ENCODE measurements at places on chromosomes 16 and 17.
A peak's percentile ranks its signal among the peaks of the same experiment; 100 is the strongest.

- DNase-seq = no peak
Measured at GRCh38 chr16:55730115-55730514, 74.3 kb downstream of the SLC6A2 start.

GRCh38 chr16:24070851-24071250, 185.3 kb upstream of the CACNG3 start:
- DNase-seq = no peak

- peak; percentile 76 for DNase-seq
Measured at GRCh38 chr16:53785044-53785443, 81.1 kb downstream of the FTO start.

- no peak for DNase-seq
Measured at GRCh38 chr16:887846-888245, 82.9 kb downstream of the LMF1 start.

GRCh38 chr16:49521734-49522325, 148.2 kb downstream of the C16orf78 start:
- no peak for DNase-seq

DNA sequence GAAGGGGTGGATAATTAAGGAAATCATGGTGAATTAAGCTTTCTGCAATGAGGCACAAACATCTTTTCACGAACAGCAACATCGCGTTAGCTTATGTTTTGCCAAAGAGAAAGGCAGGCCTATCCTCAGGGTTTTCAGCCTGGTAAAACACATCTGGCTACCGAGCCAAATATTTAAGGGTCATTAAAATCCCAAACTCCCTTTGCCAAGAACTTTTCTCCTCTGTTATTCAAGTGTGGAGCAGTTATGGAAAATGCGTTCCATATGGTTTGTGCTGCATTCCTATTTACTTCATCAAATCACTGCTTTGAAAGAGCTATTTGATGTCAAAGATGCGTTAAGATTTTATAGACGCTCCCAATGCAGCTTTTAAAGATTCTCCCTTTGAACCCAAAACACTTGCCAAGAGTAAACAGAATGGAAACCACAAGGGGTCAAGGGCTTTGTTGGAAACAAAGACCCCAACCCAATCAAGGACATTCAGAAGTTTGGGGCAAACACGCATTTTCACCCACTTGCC, 308.3 kb upstream of the CDH5 start:
- DNase-seq = no peak

Data from NCI-H446 treated with DMSO at 0.1 percent for 48 hours (cell line).